ENCODE measurements at places on chromosomes 3 and 15.

DNA sequence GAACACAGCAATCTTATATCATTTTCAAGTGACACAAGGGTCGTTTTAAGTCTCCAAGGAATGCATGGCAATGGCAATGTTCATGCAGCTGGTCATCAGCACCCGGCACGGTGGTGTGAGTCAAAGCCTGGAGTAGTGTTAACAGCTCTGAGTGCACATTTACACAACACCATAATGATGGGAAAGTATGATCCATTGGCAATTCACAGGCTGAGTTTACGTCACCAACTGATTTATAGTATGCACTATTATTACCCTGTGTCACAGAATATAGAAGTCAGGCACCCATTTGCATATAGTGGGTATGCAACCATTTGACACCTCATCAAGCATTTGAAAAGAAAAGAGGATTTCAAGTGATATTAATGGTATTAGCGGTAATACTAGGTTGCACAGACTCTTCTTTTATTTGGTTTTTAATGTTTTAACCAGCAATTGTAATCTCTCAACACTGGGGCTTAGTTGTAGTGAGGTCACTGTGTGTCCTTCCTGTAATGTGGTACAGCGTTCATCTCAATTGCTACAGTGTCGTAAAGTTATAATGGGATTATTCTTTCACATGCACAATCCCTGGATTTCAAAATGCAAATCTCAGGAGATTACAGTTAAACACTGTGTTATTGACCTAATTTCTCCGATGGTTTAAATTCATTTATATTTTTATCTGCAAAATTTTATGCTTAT lies 113.8 kb downstream of the C3orf38 start:
- no peak for DNase-seq

DNA sequence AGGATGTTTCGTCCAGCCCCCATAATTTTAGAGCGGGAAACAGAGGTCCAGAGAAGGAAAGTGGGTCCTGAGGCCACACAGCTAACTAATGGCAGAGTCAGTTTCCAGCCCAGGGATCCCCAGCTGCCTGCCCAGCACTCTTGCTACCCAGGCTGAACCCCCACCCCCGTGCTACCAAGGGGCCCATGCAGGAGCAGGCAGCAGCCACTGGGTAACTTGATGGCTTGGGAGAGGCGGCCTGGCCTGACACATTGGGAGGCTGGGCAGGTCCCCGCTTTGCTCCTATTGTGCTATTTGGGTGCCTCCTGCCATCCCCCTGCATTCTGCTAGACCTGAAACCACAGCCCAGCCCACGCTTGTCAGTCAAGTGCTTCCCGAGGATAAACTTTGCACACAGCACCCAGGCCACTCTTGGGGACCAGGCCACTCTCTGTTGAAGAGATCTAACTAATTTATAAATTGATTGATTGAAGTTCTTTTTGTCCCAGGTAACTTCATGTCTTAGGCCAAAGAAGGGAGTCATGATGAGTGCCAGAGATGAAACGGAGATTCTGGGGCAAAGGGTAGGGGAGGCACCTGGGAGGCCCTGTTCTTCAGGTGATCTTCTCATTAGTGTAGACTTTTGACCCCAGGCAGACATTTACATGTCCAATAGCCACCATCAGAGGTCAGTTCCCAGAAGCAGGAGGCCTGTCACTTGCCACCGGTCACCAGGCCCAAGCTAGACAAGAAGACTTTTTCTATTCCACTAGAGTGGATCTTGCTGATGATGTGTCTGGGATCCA lies 7.0 kb downstream of the PAK6 start:
- DNase-seq = no peak

GRCh38 chr15:74870436-74871215 lies 2.5 kb downstream of the SCAMP2 start:
- DNase-seq = no peak

DNA sequence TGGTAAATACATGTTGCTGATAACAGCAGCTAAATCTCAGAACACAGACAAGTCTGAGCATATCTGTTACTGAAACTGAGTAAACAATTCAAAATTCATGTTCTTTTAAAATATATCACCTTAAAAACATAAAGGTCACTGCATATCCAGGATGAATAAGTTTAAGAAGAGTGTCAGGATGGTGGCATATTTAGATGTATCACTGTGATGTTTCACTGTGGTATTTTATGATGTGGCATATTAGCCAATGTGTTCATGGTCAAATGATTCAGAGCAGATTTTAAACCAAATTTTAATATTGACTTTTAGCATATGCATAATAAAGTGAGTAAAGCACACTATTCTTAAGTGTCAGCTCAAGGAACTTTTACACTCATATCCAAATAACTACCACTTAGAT lies 346.4 kb upstream of the DPPA4 start:
- DNase-seq = no peak

- no peak for DNase-seq
Measured at GRCh38 chr3:69378112-69378802, 7.6 kb downstream of the FRMD4B start.

- no peak for DNase-seq
Measured at GRCh38 chr15:66897971-66898370, 167.4 kb upstream of the SMAD3 start.

- DNase-seq = no peak
Measured at GRCh38 chr15:73727330-73727976, 25.7 kb downstream of the INSYN1 start.

- DNase-seq = no peak
Measured at GRCh38 chr3:150765949-150766720, 3.2 kb upstream of the SIAH2 start.

- no peak for DNase-seq
Measured at GRCh38 chr3:118931996-118932395, 102.7 kb downstream of the IGSF11 start.

DNA sequence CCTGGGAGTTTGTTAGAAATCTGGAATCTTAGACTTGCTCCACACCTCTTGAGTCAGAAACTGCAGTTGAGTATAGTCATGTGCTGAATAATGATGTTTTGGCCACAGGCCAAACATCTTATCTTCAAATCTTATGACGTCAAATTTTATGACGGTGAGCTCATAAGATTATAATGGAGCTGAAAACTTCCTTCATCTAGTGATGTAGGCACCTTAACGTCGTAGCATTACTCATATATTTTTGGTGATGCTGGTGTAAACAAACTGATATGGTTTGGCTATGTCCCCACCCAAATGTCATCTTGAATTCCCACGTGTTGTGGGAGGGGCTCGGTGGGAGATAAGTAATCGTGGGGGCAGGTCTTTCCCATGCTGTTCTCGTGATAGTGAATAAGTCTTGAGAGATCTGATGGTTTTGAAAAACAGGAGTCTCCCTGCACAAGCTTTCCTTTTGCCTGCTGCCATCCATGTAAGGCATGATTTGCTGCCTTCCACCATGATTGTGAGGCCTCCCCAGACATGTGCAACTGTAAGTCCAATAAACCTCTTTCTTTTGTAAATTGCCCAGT lies 268.0 kb upstream of the PROK2 start:
- DNase-seq = no peak

DNA sequence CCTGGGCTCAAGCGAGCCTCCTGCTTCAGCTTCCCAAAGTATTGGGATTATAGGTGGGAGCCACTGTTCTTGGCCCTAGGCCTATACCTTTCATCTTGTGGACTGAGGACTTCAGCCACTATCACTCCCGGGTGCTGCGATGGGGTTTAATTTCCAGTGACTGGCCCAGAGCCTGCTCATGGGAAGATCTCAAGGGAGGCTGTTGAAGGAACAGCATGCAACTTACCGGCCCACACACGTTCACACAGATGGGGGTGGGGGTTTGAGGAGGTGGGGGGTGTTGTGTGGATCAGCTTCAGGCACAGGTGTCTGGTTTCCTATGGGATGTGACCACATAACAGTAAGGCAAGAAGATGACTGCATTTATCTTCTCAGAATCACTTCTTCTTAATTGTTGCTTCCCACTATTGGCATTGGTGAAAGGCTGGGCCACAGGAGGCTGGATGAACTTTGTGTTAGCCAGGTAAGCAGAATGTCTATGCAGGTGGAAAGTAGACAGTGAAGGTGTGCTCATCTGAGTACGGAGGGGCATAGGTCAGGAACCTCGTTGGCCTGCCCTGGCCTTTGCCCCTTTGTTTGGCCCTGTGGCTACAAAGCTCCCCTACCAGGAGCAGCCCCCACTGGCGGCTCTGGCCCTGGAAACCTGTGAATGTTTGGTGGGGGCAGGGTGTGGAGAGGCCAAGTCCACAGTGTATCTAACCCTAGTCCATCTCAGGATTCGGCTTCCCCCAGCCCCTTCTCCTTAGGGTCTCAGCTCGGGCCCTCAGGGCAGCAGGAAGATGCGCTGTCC lies 1.4 kb upstream of the APBA2 start:
- no peak for DNase-seq

GRCh38 chr3:42511736-42512135 lies 9.3 kb downstream of the VIPR1 start:
- DNase-seq = no peak

DNA sequence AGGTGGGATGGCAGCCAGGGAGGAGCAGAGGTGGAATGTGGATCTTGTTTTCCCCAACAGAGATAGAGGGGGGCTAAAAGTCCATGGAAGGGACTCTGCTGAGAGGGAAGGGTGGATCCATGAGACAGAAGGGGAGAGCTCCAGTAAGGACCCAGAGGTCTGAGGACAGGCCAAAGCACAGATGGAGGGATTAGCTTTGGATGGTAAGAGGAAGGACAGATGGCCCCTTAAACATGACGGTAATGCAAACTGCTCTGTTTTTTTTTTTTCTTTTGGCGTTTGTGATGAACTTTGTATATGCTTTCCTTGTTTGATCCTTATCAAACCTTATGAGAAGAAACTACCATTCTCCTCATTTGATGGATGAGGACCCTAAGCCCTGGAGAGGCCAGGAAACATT lies 96.2 kb downstream of the IGF1R start:
- no peak for DNase-seq

GRCh38 chr3:106425026-106425425 lies 556.2 kb upstream of the CBLB start:
- DNase-seq = no peak

- DNase-seq = no peak
Measured at GRCh38 chr3:30602946-30603345, 3.5 kb upstream of the TGFBR2 start.

DNA sequence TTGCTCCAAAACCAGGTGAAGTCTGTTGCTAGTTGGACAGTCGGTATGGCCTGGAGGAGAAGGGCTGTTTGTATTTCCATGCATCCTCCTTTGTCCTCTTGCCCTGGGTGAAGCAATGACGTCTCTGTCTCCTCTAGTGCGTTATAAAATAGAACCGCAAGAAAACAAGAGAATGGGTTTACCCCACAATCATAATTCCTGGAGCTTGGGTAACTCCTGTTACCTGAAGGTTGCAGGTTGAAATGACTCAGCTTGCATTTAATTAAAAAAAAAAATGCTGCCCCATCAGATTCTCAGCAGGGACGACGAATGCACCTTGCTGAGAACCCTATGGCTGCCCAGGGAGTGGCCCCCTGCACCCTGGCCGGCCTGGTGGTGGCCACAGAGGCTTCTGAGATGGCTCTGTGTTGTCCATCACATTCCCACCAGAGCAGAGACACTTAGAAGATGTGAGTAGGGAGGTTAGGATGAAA lies 228.2 kb upstream of the BHLHE40 start:
- DNase-seq = no peak

Measured in activated T-cell treated with anti-CD3 and anti-CD28 coated beads for 48 hours (primary cell).